Adipocyte (in vitro differentiated cells): ENCODE measurements at places on chromosomes 2 and 18.
A peak's percentile ranks its signal among the peaks of the same experiment; 100 is the strongest.

DNA sequence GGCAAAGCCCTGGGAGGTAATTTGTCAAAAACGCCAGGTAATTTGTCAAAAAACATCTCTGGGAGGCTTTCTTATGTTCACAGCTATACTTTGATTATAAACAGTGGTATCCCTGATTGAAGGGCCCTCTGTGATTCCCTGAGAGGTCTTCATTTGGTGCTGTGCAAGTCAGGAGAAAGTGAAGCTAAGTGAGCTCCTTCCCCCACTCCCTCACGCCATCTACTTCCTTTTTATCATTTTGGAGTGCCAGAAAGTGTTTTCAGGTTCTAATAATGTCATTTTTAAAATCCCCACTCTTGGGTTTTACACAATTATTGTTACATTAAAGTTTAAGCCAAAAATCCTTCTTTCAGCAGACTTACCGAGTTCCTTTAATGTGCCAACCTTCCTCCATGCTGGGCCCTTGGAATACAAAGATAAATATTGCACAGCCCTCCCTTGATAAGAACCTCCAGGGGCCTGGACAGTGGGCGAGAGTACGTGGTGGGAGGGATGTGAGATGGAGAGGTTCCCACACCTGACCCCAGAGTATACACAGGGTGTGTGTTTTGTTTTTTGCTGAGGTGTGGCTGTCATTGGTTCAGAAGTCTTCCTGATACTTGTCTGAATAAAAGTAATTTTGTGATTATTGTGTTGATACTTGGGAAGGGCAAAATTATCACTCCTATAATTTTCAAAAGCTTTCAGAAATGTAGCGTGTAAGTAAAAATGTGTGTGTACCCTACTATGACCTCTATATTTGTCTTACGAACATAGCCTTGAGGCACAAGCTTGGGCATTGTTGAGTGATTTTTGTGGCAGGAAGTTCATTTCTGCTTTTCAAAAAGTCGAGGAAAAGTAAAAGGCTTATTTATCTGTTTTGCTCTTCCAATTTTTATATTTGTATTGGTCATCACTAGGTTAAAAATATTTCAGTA is 8.2 kb downstream of the MAPRE2 start:
- no peak for DNase-seq

GRCh38 chr18:3578621-3579020 is 128.6 kb downstream of the TGIF1 start:
- no peak for DNase-seq

GRCh38 chr2:54946220-54946805 is 103.9 kb downstream of the RTN4 start:
- no peak for DNase-seq

DNA sequence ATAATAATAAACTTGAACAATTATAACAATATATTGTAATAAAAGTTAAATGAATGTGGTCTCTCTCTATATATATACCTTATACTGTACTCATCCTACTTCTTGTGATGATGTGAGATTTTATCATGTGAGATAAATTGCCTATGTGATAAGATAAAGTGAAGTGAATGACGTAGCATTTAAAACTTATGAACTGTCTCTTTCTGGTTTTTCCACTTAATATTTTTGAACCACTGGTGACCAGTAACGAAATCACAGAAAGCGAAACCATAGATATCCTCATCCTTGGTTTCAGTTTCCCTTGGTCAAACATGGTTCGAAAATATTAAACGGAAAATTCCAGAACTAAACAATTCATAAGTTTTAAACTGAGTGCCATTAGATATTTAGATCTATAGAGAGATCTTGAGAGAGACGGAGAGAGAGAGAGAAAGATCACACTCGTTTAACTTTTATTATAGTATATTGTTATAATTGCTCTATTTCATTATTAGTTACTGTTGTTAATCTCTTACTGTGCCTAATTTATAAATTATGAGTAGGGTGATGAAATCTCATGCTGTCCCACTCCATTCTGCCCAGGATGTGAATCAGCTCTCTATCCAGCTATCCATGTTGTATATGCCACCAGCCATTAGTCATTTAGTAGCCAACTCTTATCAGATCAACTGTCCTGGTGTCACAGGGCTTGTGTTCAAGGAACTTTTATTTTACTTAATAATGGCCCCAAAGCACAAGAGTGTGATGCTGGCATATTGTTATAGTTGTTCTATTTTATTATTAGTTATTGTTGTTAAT is 156.8 kb downstream of the THADA start:
- no peak for DNase-seq

- DNase-seq, result peak; percentile 11
Observed at GRCh38 chr2:134421556-134422328, 167.9 kb downstream of the MGAT5 start.

DNA sequence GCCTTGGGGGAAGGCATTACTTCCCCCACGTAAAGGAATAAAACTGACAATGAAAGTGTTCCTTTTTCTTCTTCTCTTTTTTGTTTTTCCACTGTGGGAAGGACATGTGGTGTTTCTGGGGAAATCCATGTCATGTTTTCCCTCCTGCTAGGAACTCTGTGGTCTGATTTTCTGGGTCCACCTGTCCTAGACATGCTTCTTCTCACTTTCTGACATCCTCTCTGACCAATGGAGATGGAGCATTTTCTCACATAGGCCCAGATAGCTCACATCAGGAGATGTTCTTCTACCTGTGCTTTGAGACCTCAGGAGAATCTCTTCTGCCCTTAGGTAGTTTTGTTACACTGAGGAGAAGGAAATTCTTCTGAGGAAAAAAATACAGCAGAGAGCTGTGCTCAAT is 252.0 kb upstream of the SIX3 start:
- DNase-seq, result no peak
